Stimulated activated CD8-positive, alpha-beta memory T cell treated with anti-CD3 and anti-CD28 coated beads, Interleukin-4, amount 100 ng/mL, for 1 hour (primary cell): ENCODE measurements at places on chromosomes 2 and 18.

GRCh38 chr2:238865744-238866355 lies 18.0 kb downstream of the TWIST2 start:
- DNase-seq: no peak

DNA sequence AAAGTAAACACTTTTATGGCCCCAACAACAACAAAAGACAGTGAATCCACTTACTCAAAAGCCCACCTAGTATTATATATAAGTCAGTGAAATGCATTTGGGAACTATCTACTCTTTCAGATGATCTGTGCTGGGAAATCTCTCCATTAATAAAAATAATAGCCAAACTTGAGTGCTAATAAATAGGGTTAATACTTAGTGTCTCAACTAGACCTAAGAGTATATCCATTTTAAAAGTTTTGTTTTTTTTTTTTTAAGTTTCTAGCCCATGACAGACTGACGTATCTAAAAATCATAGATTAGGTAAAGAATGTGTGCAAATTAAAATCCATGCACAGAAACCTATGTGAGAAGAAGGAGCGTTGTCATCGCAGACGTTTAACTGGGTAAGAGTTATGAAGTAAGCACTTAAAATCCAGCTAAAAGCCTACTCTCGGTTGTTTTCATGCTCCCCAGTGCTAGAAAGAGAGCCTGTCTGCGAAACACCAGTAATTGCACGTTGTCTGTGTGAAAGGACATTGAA lies 83.4 kb upstream of the PELI1 start:
- DNase-seq: no peak

- DNase-seq: no peak
These were observed 166.1 kb downstream of the ASXL3 start for GRCh38 chr18:33744032-33744697.

- no peak for DNase-seq
These were observed 27.5 kb downstream of the TMEM178A start for GRCh38 chr2:39693245-39693644.

DNA sequence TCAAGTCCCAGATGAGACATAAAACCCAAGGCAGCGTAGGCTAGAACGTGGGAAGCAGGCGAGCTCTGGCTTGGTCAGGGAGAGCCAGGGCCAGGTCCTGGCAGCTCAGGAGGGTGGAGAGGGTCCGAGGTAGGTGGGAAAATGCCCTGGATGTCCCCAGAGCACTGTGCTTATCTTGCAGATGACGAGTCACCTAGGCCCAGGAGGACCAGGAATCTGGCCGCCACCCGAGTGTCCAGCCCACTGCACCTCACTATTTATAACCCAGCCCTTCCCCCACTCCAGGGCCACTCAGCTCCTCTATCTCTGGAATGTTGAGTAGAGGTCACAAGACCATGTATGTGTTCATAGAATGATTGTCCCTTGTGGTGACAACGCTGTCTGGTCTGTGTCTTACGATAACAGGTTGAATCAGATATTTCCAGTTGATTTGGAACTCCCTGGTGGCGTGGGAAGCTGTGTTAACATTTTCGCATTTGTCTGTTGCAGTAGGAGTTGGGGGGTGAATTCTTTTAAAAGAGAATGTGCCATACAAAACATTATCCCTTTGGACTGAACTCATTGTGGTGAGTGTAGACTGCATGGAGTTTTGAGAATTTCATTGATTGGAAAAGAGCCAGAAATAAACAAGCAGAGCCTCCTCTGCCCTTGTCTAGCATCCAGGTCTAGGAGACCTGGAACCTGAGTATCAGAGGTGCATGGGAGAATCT lies 47.5 kb downstream of the EMILIN2 start:
- DNase-seq: no peak

DNA sequence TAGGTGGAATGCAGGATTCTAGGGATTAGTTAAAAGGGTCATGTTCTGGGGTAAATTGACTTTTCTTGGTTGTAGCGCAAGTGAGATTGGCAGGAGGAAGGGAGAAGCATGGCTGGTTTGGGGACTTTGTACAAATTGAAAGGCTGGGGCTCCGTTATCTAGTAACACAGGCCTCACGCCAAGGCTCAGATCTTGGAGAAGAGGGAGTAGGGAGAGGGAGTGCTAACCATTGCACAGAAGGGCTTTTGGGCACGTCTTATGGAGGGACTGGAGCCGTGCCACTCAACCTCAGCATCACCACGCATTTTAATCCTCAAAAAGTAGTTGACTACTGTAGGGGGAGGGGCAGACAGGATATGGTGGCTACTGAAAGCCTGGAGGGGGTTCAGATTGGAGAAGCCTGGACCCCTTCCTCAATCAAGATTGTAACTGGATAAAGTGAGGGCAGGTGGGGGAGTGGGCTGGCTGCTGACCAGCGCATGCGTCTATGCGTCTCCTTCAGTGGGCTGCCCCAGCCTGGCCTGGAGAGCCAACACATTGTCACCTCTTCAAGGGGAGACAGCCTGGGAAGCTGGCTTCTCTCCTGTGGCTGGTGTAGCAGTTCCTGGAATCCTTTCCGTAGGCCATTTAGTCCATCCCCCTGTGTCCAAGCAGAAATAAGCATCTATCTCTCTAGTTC lies 14.3 kb downstream of the IGFBP5 start:
- DNase-seq: no peak

DNA sequence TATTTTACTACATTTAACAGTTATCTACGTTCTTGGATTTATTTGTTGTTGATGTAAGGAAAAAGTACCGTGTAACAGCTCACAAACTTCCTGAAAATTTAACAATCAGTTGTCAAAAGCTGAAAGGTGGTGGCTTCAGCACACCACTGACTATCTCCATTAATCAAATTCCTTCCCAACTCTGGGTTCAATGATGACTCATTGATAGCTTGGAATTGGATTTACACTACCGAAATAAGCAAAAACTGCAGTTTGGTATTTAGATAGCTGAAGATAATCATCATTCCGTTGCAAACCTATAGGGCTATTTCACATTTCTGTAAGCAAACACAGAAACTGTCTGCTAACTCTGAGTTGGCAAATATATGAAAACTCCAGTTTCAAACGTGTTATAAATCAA lies 322.3 kb upstream of the TFPI start:
- DNase-seq: no peak

DNA sequence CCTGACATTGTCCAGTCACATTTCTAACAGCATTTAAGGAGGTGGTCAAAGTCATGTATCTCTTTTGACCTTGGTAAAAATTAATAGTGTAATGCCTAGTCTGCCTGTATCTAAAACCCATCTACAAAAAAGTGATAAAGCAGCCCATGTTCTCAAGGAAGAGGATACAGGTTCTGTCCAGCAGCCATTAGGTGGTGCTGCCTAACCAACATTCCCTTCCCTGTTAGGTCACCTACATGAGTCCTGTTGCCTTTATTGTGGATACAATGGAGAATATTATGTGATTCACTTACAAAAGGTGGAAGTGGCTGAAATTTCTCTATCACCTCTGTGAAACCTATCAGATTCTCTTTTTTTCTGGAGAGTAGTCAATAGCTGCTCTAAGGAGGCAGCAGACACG lies 52.5 kb downstream of the AQP4 start:
- DNase-seq: no peak

GRCh38 chr2:207229161-207229560 lies 63.4 kb upstream of the KLF7 start:
- no peak for DNase-seq
